ENCODE measurements at places on chromosomes 11 and 22. TPM values are rescaled to one million over a fixed set of nuclear protein-coding genes. Genes with fewer than 3 reads are reported as not detected.

GRCh38 chr11:9231848-9232177 is 33.3 kb downstream of the DENND5A start:
- peak overlapping the region; percentile 96 for H3K27ac ChIP-seq
- peak overlapping the region; percentile 15 for H3K4me3 ChIP-seq
- peaks cover 12% of the 10 kb centered on the region for H3K36me3 ChIP-seq
- H3K27me3 ChIP-seq, result no peaks in the 10 kb centered on the region

The TREH gene
- total RNA-seq, result not detected

DNA sequence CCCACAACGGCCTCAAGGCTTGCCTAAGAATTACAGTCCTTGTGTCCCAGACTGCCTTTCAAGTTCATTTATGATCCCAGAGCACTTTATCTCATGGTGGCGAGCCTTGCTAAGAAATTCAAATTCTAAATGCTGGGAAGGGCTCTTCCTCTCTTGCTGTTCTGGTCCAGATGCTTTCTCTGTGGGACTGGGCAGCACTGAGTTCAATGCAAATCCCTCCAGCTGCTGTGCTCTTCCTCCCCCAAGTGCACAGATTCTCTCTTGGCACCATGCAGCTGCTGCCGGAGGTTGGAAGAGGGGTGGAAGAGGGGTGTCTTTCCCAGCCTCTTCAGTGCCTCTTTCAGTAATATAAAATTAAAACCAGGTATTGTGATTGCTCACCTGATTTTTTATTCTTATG is 828.0 kb downstream of the DLG2 start:
- no peak for DNase-seq
- H3K27me3 ChIP-seq, result peaks cover 12% of the 10 kb centered on the region
- H3K36me3 ChIP-seq, result peaks cover 1% of the 10 kb centered on the region
- no peaks in the 10 kb centered on the region for H3K4me1 ChIP-seq

DNA sequence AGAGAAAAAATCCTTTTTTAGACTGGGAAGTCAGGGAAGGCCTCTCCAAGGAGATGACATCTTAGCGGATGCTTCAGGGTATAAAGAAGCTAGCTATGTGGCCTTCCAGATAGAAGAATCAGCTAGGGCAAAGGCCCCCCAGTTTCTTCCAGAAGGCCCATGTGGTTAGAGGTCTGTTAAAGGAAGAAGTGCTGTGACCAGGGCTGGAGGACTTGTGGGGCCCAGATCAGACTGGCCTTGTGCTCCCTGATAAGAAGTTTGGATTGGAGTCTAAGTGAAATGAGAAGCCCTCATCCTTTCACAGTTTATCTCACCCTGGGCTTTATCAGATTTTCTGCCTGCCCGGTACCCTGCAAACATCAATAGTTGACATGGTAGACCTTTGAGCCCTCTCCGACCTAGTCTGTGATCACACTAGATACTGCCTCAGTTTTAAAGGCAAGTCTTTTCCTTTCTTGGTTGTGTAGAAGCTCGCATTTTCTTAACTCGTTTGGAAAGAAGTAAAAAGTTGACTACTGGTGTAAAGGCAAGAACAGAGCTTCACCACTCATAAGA is 7.8 kb downstream of the AMPD3 start:
- peaks cover 17% of the 10 kb centered on the region for H3K36me3 ChIP-seq
- no peak overlapping the region for H3K4me3 ChIP-seq
- H3K27me3 ChIP-seq, result no peaks in the 10 kb centered on the region

- no peaks in the 10 kb centered on the region for H3K27me3 ChIP-seq
- DNase-seq, result peak; percentile 19
- no peaks in the 10 kb centered on the region for H3K36me3 ChIP-seq
- no peak overlapping the region for H3K27ac ChIP-seq
- peaks cover 2% of the 10 kb centered on the region for H3K4me1 ChIP-seq
Measured at GRCh38 chr11:60874421-60875365, 7.4 kb downstream of the ZP1 start.

The MYH9 gene
- 346 TPM for total RNA-seq

DNA sequence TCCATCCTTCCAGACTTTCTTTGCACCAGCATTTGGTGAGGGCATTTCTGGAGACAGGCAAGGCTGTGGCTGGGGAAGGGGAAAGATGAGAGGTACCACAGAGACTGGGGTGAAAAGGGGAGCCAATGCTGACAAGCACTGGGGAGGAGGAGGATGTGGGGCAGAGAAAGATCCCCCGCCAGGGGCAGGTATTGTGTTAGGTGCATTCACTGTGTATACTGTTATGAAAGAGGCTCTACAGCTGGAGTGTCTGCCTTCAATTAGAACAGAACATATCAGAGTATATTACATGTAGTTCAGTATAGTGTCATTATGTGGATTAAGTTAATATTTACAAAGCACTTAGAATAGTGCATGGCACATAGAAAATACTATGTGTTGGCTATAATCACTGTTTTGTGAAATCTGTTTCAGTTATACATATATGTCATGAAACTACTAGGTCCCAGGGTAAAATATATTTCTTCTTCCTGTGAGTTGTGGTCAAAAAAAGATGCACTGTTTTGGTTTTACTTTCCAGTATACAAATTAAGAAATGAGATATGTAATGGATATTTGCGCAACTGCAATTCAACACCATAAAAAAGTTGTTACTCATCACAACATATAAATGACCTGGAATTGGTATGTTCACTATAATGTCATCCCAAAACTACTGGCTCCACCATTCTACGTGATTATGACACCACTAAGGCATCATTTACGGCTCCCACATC is 8.4 kb downstream of the MSANTD2 start:
- no peak overlapping the region for H3K4me3 ChIP-seq
- H3K4me1 ChIP-seq, result peaks cover 22% of the 10 kb centered on the region
- H3K27me3 ChIP-seq, result no peaks in the 10 kb centered on the region

DNA sequence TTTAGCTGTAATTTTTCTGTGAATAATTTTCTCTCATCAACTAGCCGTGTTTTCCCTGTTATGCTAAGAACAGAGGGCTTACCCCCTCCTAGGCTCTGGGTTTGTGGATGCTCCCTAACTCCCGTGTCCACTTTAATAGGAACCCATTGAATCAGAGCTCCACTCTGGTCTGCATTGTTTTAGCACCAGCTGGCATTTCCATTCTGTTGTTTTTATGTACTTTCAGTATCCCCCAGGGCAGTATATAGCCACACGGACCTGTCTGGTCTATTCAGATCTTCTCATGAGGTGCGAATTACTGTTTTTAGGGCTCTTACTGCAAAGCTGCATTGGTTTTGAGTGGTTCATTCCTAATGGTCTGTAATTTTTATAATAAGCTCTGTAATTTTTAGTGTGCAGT is 16.0 kb downstream of the POLD3 start:
- H3K4me3 ChIP-seq, result no peak overlapping the region
- DNase-seq, result no peak
- no peaks in the 10 kb centered on the region for H3K4me1 ChIP-seq
- H3K27ac ChIP-seq, result no peak overlapping the region
- no peaks in the 10 kb centered on the region for H3K27me3 ChIP-seq
- peaks cover 29% of the 10 kb centered on the region for H3K36me3 ChIP-seq

DNA sequence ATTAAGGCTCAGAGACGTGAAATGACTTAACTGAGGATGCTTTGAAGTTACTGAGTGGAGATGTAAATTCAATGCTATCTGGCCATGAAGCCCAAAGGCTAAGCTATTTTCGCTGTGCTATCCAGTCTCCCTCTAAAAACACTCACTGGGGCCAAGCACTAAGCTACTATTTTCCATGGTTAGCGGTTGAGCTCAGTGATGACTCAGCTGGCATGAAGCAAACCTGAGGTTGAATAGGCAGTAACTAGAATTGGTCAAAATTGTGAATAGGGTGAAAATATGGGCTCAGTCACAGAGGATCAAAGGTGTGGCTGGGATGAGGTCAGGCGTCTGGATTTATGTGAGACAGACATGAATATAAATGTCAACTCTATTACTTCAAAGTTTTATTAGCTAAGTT is 564.2 kb upstream of the KIRREL3 start:
- H3K36me3 ChIP-seq, result no peaks in the 10 kb centered on the region
- H3K27ac ChIP-seq, result no peak overlapping the region
- H3K4me1 ChIP-seq, result no peaks in the 10 kb centered on the region
- H3K4me3 ChIP-seq, result no peak overlapping the region
- no peak for DNase-seq
- peaks cover 1% of the 10 kb centered on the region for H3K27me3 ChIP-seq

- peaks cover 3% of the 10 kb centered on the region for H3K36me3 ChIP-seq
- no peaks in the 10 kb centered on the region for H3K27me3 ChIP-seq
- peaks cover 13% of the 10 kb centered on the region for H3K4me1 ChIP-seq
- H3K27ac ChIP-seq, result no peak within 1 kb of the TSS
Measured at GRCh38 chr22:20131597-20131858, at the start of gene ZDHHC8. Gene ZDHHC8 (plus strand): TSS chr22:20131804. CDS start chr22:20131948, 144 bp downstream.

DNA sequence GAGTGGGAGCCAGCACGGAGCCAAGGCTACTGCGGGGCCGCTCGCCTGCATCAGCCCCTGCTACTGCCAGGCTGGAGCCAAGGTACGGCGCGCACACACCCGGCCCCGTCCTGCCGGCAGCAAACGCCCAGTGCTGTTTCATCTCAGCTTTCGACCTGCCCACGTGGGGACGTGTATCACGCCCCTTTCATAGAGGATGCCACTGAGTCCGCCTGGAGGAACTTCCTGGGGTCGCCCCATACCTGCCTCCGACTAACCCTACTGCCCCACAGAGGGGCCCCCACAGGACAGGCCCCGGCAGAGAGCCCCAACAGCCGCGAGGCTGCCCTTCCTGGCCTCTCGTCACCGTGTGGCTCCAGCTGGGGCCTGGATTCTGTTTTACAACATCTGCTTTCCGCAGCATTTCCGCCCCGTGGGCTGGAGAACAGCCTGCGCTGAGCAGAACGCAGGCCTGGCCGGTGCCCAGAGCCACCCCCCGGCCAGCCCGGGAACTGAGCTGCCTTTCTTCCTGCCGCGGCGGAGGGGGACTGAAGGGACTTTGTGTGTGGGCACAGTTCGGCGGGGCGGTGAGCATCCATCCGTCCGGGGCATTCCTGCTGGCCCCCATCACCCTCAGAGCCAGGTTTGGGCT is 22.9 kb upstream of the ARHGAP8 start:
- H3K4me1 ChIP-seq, result peaks cover 10% of the 10 kb centered on the region
- H3K27me3 ChIP-seq, result no peaks in the 10 kb centered on the region
- H3K27ac ChIP-seq, result peak overlapping the region; percentile 34
- H3K36me3 ChIP-seq, result peaks cover 6% of the 10 kb centered on the region
- H3K4me3 ChIP-seq, result no peak overlapping the region

- DNase-seq, result no peak
- no peak overlapping the region for H3K4me3 ChIP-seq
- H3K36me3 ChIP-seq, result peaks cover 22% of the 10 kb centered on the region
Measured at GRCh38 chr22:49861642-49862495, 8.2 kb downstream of the ZBED4 start.

DNA sequence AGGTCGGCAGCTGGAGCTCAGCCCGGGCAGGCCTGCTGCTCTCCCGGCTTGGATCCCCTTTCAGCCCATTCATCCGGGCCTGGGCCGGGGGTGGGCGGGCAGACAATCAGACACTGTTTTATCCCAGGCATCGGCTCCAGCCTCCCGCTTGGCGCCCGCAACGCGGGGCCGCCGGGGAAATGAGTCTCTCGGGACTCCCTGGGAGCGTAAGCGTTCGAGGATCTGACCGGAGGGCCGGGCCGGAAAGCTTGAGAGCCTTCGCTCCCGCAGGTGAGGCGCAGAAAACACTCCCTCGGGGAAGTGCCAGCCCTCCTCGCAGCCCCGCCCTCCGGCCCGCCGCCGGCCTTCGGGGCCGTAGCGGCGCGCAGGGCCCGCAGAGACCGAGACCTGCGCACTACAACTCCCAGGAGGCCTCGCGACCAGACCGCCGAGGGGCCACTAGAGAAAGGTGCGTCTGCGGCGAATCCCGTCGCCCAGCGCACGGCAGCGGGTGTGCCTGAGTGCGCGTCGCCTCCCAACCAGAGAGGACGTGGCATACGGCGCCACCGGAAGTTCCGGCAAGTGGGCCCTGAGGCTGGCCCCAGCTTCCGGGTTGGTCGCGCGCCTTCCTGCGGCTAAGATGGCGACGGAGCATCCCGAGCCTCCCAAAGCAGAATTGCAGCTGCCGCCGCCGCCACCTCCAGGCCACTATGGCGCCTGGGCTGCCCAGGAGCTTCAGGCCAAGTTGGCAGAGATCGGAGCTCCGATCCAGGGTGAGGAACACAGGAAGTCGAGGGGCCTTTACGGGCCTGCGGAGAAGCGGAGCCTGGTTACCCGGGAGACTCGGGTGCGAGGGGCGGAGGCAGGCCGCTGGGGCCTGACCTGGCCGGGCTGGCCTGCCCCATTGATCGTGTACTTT is at the start of gene SF3B2:
SF3B2 (plus strand) TSS at position 599 of the 898 bp plus-strand sequence; CDS start at position 620, 21 bp downstream.
- peaks cover 46% of the 10 kb centered on the region for H3K4me1 ChIP-seq
- H3K27me3 ChIP-seq, result peaks cover 4% of the 10 kb centered on the region
- H3K4me3 ChIP-seq, result peak within 1 kb of the TSS; percentile 99
- DNase-seq, result peak; percentile 94
- peaks cover 9% of the 10 kb centered on the region for H3K36me3 ChIP-seq
- H3K27ac ChIP-seq, result peak within 1 kb of the TSS; percentile 100
